Activated naive CD4-positive, alpha-beta T cell treated with anti-CD3 and anti-CD28 coated beads, Interleukin-2, amount 50 U/mL, for 72 hours (primary cell): ENCODE measurements at places on chromosomes 2 and 18. TPM values are rescaled to one million over a fixed set of nuclear protein-coding genes. Genes with fewer than 3 reads are reported as not detected.

The WDR54 gene
- total RNA-seq: 173 TPM

The RBFA gene
- 38.4 TPM for total RNA-seq

The TMEM163 gene
- total RNA-seq: not detected

The COBLL1 gene
- 0.04 TPM for total RNA-seq

The CYP27C1 gene
- not detected for total RNA-seq

The CROCC2 gene
- not detected for total RNA-seq

The ST8SIA3 gene
- not detected for total RNA-seq

The SERPINB3 gene
- not detected for total RNA-seq

The ACMSD gene
- not detected for total RNA-seq

The DRC1 gene
- not detected for total RNA-seq

The CD226 gene
- total RNA-seq: 86.5 TPM
